GM23338 (cell line): ENCODE measurements at places on chromosomes 11 and 22. TPM values are rescaled to one million over a fixed set of nuclear protein-coding genes. Genes with fewer than 3 reads are reported as not detected.

The CCDC73 gene
- 0.08 TPM in 1 of 2 replicates, not detected in the other for total RNA-seq

The ASPHD2 gene
- 9.3 and 10.0 TPM in 2 replicates for total RNA-seq

The APOL1 gene
- total RNA-seq = not detected in 2 replicates

The KRTAP5-2 gene
- total RNA-seq = not detected in 2 replicates

The SLC5A12 gene
- total RNA-seq = 1.4 and 3.7 TPM in 2 replicates

The TREH gene
- not detected in 2 replicates for total RNA-seq

- no peak for DNase-seq
Measured at GRCh38 chr11:61761440-61762222, 9.2 kb downstream of the MYRF start.

DNA sequence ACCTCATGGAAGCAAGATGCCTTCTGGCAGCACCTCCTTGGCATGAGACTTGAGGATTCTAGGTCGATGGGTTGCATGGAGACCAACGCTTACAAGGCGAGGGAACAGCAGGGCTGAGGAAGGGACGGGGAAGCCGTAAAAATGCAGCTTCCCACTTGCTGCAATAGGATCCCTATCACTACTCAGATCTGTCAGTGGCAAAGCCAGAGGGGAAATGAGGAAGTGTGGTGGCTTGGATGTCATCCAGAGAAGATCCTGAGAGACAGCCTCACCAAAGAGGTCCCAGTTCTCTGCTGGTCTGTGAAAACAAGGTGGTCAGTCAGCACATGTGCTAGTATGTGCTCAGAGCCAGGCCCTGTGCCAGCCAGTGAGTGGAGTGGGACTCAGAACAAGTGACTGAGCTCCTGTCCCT lies 22.2 kb downstream of the CYB5R2 start:
- DNase-seq = no peak

DNA sequence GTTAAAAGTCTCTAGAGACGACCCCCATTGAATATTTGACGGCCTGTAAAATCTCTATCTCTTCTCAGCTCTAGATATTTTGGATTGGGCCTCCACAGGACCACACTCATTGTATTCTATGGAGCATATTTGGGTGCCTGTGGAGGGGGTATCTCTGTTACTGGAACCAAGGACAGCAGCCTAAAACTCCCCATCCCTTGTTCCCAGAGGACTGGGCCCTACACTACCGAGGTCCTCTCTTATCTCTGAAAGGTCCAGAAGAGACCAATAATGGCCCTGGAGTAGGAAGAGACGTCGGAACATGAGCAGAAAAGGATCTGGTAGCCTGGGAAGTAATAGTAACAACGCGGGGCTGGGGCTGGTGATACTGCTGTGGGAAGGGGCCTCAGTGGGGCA lies 542 bp downstream of the HPS4 start:
- DNase-seq = no peak

DNA sequence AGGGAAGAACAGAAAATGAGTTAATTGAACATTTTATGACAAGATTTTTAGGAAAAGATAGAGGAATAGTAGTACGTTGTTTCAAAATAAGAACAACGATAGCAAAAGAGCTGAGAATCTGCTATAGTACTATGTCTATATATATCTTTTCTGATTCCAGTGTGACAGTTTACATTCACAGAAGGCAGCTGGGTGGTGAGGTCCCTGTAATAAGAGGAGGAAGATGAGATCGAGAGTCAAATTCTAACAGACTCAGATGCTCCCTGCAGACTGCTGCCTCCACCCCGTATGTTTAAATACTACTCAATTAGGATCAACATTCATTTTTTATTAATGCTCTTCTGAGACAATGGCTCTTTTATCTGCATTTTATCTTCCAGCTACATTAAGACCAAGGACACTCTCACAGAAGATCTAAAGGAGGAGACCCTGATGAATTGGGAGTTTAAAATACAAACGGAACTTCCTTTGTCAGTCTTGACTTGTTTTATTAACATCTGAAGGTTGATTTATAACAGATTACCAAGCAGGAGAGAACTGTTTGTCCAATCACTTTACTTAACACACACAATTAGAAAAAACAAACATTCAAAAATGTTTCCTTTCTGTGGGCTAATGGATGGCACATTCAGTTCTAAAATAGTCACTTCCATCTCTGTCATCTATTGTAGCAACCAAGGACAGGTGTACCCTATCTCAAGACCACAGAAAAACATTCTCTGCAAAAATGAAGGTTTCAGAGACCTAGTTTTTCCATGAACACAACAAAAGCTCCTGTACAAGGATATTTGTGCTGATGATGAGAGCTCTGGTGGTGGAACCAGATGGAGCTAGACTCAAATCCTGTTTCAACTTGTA lies 240.2 kb downstream of the CADM1 start:
- DNase-seq = no peak

GRCh38 chr22:37672206-37672919 lies 3.1 kb upstream of the LGALS1 start:
- no peak for DNase-seq

DNA sequence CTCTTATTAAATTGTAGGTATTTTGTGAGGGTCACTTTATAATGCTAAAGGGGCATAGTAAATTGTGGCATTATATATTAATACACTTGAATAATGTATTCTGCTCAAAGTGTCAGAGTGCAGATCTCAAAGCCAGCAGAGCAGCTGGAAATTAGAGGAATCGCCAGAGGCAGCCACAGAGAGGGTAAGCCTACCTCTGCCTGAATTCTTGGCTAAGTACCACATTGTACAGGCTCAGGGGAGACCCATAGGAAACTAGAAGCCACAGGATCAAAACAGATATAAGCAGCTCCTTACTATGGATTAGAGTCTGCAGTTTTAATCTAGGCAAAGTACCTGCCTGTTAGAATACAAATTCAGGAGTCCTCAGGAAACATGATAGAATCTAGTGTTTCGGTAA lies 249.3 kb downstream of the DDX10 start:
- no peak for DNase-seq

DNA sequence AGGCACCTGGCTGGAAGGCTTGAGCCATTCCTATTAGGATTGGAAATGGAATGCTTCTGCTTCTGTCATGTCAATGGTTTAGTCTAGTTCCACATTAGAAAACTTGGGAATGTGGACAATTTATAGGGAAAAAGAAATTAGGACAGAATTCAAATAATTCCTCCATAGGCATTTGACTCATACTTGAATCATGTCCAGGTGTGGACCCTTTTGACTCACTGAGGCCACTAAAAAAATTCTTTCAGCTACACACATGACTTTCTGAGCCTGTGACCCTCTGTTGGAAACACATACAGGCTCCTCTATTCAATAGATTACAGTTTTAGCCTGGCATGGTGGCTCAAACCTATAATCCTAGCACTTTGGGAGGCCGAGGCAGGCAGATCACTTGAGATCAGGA lies 100.5 kb downstream of the RASSF10 start:
- no peak for DNase-seq

DNA sequence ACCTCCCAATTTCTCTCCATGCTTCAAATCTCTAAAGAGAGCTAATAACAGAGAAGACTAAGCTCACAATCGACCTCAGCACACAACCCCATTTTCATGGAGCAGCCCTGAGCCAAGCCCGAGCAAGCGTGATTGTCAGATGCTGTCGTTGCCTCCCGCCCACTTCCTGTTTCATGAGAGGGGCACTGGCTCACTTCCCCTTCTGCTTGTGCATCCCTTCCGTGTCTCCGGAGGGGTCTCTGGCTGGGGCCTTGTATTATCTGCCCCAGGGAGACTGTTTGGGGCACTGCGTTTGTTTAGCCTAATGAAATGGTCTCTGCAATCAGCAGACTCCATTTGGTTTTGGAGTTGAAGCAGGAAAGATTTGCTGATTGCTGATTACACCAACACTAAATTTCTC lies 181.3 kb upstream of the SEZ6L start:
- DNase-seq = peak; percentile 27

DNA sequence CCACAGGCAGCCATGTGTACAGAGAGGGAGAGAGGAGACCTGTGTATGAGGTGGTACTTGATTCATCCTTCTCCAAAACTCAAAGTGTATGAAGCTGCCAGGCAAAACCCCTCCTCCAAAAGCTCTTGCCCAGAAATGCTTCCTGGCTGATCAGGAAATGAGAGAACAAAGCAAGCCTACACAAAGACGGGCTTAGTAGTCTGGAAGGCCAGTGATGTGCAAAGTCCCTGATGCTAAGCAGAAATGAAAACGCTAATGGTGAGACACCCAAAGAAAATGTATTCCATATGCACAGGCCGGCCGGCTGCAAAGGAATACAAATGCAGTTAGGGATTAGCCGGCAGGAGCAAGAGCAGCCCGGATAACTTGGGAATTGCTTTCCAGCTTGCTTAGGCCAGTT lies 234.9 kb upstream of the CADM1 start:
- peak; percentile 15 for DNase-seq

DNA sequence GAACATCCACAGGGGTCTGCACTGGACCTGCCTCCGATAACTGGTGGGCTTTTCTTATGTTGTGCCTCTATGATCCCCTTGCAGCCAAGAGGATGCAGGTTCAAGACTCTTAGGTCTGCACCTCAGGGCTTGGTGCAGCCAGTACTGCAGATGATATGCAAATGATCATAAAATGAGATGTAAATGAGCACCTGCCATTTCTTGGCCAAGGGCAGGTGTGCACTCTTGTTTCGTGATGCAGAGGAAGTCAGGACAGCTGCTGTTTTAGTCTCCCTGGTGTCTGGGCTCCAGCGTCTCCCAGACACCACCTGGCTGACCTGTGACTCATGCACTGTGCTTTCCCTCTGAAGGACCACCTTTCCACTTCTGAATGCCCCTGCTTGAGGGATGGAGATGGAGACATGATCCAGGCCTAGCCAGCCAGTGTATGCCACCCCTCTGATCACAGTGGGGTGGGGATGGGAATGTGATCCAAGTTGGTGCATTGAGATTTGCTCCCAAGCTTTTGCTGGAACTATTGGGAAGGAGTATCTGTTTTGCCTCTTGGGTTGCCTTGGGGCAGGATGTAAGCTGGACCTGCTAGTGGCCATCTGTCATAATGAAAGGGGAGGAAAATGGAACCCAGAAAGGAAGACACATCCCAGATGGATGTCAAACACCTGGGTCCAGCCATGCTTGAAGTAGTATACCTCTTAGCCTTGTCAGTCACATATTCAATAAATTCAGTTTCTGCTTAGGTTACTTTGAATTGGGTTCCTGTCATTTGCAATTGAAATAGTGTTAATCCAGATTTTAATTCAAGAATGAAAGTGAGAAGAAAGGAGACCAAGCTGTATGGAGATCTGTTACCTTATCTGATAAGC lies 3.3 kb upstream of the KCNJ11 start:
- DNase-seq = no peak

DNA sequence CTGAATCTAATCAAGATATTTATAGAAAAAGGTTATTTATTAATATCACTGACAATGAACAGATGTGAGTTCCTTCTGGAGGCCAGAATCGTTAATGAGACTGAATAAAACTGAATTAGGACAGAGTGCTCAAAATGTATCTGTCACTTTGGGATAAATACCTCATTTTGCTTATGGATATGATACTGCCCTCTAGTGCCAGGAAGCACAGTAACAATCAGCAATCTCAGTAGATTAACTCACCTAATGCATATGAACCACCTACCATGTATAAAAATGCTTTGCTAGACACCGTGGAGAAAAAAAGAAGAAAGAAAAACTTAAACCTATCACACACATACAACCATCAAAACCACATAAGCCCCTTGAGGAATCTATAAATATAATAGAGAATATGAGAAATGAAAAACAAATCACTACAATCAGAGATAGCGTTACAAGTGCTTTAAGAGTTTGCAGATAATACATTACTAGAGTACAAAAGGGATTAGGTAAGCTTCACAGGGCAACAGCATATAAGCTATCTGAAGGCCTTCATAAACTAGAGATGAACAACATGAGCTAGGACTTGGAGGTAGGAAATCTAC lies 117.4 kb downstream of the SGSM3 start:
- peak; percentile 60 for DNase-seq

- DNase-seq = no peak
Measured at GRCh38 chr11:18000760-18001159, 12.1 kb downstream of the SERGEF start.

GRCh38 chr22:31343235-31344191 lies 2.6 kb downstream of the PATZ1 start:
- peak; percentile 92 for DNase-seq

DNA sequence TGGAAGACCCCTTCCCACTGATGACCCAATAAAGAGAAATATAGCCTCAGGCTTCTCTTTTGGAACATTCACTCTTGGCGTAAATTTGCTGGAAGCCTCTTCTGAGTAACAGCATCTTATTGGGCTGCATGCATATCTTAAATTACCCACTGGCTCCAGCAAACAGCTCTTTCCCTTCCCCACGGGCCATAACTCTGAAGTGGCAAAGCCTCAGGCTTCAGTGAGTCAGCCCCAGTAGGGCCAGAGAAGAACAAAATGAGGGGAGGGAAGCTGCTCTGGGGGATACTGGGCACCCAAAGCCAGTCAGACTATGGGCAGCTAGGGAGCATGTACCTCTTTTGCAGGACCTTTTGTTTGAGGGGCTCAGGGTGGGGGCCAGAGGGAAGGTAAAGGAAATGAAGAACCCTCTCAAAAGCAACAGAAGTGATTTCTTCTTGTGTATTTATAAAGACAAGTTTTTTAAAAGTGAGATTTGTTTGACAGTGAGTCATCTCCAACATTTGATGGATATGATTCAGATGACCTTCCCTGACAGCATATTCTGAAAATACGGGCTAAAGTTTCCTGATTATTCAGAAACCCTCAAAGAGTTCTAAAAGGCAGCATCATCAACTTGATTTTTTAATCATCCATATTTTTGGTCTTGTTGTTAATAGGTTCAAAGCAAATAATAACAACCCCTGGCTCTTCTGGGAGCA lies 203.4 kb downstream of the KIF18A start:
- no peak for DNase-seq

DNA sequence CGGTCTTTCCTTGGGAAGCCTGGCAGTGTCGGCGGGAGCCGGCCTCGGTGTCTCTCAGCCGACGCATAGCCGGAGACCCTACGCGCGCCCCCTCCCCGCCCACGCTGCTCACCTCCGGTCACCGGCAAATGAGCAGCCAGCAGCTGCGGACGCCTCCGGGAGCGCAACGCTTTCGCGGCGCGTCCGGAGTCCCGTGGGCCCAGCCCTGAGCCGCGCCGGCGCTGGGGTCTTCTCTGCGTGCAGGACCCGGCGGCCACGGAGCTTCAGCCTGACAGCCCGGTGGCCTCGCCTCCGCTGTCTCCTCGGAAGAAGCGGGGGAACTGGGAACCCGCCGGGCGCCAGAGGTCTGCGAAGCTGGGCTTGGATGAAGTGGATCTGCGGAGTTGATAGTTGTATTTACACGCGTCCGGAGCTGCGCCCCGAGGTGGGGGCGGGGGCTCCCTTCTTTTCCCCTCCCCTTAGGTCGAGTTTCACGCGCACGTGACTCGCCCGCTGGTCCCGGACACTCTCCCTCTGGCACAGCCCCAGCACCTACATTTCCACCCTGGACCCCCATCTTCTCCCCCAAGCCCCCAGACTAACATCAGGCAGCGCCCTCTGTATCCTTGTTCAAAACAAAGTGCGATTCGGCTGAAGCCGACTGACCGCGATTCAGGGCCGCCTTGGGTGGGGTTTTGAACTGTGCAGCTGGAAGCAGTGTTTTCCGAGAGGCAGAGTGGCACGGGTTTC lies at the start of gene SLC43A1:
TSS of gene SLC43A1 (minus strand) at position 371 of the 729 bp plus-strand sequence. CDS start 1,591 bp downstream, outside the sequence.
- peak; percentile 57 for DNase-seq

- DNase-seq = no peak
Measured at GRCh38 chr22:19707347-19708290, 6.7 kb upstream of the SEPTIN5 start.
